ENCODE measurements at places on chromosomes 1 and 21.

DNA sequence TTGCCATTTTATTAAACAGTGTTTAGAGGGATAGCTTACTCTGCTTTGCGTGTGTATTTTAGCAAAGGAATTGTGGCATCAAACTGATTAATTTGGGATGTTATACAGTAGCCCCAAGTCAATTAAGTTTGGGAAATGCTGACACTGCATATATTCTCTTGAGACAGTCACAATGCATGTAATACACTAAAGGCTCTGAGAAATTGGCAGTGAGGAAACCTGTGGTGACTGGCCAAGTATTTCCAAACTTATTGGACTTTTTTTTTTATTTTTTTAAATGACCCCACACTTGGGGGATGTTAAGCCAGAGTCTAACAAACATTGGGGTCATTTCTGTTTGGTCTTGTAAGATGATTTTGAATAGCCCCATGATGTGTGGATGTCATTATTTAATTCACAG lies 67.3 kb upstream of the RAVER2 start:
- DNase-seq: no peak

DNA sequence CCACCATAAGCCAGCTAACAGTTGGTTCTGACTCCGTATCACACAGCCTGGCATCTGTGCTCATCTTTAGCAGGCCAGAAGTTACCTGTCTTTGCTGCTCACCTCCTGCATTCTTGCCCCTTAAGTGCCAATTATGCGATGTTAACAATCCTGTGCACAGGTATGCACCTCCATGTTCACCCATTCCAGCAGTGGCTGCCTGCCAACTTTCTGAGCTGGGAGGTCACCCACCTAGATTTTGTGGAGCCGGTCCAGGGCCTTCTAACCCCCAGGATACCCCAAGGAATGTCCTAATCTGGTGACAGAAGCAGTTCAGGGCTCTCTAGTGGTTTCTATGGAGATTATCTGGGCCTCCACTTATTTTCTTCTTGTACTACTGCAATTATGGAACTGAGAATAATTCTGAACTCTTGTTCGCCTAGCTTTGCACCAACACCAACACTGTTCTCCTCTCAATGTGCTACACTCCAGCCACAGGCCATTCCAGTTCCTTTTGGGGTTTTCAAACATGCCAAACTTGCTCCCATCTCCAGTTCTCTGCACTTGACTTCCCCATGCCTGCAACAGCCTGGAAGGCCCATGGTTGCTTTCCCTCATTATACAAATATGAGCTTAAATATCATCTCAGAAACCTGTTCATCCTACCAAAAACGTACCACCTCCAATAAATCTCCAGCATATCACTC lies 9.0 kb downstream of the BCAR3 start:
- DNase-seq: no peak

DNA sequence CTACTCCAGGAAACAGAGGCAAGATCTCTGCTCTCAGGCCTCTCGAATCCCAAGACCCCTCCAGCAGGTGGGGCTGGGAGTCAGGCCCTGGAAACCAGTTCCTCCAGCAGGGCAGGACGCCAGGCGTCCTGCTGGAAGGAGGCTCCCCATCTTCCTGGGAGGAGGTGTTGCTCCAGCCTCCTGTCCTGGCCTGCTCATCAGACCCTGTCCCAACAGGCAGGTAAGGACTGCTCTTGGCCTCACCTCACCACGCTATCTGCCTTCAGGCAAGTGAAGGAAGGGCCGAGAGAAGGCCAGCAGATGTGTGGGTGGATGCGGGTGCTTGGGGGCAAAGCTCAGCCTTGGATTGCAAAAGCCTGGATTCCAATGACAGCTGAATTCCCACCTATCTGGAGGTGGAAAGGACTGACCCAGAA lies 82.9 kb downstream of the SSBP3 start:
- DNase-seq: no peak

GRCh38 chr1:109579491-109579890 lies 31.1 kb downstream of the GNAI3 start:
- no peak for DNase-seq

- no peak for DNase-seq
Measured at GRCh38 chr1:2398871-2399270, 7.2 kb downstream of the RER1 start.

All from activated T-cell treated with anti-CD3 and anti-CD28 coated beads for 1 hour (primary cell).